ENCODE measurements at places on chromosomes 2 and 18. TPM values are rescaled to one million over a fixed set of nuclear protein-coding genes. Genes with fewer than 3 reads are reported as not detected.

GPR35 gene
- 1.5 TPM for polyA plus RNA-seq

CAPN14 gene
- polyA plus RNA-seq: not detected

DNA sequence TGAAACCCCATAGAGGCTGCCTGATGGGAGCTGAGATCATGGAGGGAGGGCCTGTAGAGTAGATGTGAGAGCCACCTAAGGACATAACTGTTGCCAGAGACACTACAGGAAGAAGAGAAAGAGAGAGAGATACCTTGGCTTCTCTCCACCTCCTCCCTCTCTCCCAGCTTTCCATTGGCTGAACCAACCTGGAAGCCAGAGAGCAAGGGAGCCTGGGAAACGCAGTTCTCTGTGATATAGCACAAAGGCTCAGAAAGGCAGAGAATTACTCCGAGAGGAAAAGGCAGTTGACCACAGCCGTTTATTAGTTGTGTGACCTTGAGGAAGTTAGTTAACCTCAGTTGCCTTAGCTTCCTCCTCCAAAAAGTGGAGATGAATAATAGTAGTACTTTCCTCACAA is 37.7 kb upstream of the MAT2A start:
- DNase-seq: no peak

DNA sequence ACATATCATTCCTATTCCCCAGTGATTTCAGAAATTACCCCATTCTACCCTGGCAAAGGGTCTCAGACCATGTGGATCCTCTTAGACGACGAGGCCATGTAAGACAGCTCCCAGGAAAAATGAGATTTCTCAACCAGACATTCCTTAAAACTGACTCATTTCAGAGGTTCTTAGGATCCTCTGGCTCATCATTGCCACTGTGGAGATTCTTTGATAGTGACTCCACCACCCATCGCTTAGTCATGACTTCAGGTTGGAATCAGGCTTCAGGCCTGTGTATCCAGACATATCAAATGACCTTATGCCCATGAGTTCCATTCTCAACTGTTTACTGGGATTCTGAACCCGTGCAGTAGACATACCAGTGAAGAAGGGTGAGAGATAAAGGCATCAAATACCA is 245.6 kb upstream of the TCF4 start:
- no peak for DNase-seq

KCNE4 gene
- polyA plus RNA-seq: 3.6 TPM

GRCh38 chr2:43402452-43402937 is 176.1 kb upstream of the ZFP36L2 start:
- no peak for DNase-seq

- no peak for DNase-seq
Observed at GRCh38 chr2:107412981-107413380, 413.7 kb upstream of the RGPD4 start.

DNA sequence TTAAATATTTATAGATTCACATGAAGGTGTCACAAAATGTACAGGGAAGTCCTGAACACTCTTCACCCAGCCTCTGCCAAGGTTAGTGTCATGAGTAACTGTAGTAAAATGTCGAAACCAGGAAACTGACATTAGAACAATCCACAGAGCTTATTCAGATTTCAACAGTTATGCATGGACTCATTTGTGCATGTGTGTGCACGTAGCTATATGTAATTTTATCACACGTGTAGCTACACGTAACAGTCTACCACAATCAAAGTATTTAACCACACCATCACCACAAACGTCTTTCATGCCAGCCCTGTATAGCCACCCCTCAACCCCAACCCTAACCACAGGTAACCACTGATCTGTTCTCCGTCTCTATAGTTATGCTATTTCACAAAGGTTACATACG is 211.7 kb upstream of the REV1 start:
- no peak for DNase-seq

USP37 gene
- polyA plus RNA-seq: 7.1 TPM

DNA sequence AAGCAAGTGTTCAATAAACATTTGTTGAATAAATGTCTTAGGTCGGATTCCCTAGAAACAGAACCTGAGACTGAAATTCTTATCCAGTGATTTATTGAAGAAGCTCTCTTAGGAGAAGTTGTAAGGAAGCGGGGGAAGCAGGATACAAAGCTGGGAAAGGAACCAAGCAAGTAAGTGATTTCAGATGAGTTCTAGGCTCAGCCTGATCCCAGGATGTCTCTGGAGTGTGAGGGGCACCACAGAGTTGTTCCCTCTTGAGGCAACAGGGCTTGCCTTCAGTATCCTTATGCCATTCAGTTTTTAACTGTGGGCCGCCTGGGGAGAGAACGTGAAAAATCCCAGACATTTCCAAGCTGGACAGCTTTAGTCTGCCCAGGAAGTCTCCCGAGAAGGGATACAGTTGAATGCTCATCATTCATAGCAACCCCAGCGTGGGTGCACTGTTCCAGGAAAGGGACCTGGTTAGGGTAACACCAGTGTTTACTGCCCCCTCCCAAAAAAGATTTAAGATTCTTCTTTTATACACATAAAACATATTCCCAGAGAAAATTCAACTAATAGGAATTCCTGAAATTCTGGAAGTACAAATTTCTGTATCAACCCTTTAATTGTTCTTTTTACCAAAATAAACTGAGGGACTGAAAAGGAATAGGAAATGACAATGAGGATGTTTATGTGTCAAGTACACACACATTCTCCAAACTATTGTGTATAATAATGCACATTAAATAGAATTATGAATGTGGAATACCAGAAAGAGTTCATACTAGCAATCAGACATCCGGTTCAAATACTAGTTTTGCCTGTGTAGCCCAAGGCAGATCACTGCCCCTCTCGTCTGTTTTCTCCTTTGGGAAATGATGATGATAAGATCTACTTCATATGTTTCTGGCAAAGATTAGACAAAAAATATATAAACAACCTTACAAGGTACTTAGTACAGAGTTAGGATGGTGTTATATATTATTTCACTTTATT is 592.1 kb upstream of the CDH2 start:
- no peak for DNase-seq

DNA sequence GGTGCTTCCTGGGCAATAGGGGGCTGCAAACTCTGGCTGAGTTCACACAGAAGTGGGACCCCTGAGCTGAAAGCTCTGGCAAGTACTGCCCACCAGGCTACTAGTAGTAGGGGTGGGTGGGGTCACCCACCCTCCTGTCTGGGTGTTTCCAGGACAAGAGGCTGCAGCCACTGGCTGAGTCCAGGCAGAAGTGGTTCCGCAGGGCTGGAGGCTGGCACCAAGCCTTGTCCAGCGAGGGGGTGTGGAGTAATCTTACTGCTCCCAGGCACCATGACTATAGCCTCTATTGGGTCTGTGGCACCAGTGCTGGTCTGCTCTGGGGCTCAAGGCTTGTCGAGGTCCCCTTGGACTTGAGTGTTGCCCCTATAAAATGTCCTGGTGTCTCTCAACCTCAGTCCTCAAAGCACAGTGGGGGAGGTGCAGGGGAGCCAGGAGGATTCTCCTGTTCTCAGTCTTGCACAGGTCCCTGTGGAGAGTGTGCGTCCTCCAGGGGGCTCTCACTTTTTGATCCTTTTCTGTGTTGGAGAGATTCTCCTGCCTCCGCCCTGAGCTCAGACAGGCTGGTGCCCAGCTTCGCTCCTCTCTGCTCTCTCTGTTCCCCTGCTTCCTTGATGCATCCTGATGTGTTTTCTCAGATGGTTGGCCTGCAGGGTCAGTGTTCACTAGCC is 48.1 kb downstream of the NUP35 start:
- DNase-seq: no peak

DNA sequence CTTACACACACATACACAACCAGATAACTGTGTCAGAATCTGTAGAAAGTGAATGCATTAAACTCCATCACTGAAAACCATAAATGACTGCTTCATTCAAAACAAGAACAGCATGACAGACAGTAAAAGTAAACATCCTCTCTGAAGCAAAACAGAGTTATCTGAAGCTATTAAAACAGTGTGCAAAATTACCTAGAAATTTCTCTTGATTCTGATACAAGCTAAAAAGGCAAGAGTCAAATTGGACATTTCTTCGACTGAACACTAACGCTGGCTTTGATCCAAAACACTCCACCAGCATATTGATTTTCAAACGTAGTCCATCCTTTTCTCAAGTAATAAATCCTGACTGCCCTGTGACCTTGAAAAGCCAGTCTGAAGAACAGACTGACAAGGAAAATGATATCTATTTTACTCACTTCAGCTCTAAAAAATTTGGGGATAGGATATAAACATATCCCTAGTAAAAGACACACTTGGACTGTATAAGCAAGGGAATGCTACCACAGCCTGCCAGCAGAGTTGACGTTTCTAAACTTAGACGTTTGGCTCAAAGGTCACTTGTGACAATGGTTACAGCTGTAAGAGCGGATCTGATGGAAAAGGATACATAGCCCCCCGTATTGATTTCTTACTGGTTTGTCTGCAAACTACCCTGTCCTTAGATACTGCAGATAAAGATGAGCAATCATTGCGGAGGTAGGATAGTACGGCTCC is 128.9 kb upstream of the ITGB6 start:
- DNase-seq: no peak

GPR39 gene
- not detected for polyA plus RNA-seq

DGKD gene
- 16.2 TPM for polyA plus RNA-seq
